Cortex of kidney (tissue), 1 donor: ENCODE measurements at places on chromosomes 1 and 21.

DNA sequence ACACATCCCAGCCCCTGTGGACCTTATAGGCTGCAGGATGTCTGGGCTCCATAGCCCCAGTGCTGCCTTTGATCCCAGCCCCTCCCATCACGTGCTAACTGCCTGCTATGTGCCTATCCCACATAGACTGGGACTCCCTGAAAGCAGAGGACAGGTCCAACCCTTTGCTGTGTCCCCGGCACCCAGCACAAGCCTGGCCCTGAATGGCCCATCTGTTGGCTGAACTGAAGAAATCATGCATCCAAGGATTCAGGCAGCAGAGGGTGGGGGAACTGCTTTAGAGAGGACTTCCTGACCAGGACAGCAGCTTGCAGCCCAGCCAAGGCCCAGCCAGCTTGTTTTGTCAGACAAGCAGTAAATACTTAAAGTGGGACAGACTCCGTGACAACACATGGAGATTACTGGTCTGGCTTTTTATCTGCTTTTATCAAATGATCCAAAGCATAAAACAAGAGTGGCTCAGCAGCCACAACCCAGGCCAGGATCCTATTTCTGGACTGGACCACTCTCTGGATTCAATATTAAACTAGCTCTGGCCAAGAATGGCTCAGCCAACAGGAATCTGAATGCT, 69.3 kb downstream of the GLIS1 start:
- no peak for DNase-seq

- no peak for DNase-seq
These were observed 11.6 kb upstream of the MAPKAPK2 start for GRCh38 chr1:206672844-206673758.

DNA sequence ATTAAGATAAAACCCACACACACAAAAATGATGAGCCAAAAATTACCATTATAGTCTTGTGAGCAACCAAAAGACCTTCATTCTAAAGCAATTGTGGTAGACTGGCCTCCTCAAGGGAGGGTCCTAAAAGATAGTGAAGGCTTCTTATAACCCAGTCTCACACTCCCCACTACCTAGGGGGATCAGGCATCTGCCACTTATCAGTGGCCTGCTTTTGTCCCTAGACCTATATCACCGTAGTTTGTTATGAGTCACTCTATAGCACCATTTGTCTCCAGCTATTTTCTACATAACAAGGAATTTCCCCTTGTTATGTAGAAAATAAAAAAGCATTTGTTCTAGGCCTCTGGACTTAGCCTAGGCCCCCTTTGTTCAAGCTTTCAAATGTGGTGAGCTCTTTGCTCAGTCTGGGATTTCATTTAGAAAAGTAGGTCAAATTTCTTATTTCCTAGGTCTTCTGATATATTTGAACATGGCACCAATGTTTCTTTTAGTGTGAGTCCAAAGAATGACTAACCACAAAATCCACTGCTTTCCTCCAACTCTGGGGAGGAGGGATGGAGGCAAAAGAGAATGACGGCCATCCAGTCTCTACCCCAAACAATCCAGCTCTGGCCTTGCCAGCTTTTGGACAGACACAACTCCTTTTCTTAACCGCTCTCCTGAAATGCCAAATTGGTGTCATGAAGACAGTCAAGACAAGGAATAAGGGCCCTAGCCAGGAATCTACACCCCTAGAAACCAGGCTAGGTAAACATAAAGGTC, 8.9 kb downstream of the ADAR start:
- no peak for DNase-seq

DNA sequence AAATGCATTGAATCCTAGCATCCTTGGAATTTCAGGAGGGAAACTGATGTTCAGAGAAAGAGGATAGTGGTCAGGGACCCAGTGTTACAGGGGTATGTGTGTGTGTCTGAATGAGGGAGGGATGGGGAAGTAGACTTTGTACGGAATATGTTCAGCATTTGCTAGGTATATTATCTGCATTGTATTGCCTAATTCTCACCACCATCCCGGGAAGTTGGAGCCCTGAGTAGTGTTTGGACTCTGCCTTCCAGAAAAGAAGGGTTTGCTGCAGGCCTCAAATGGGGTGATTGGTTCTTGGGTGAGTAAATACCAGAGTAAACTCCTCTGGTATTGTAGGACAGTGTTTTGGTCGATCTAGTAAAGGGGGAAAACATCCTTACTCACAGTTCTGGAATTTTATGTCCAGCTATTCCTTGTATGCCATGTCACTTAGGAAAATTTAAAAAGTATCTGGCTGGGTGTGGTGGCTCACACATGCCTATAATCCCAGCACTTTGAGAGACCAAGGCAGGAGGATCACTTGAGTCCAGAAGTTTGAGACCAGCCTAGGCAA, 7.1 kb upstream of the ZNF496 start:
- no peak for DNase-seq

GRCh38 chr1:204031098-204031710, 41.7 kb upstream of the SOX13 start:
- no peak for DNase-seq

- no peak for DNase-seq
These were observed 10.9 kb upstream of the SH2D1B start for GRCh38 chr1:162422662-162423375.
